Lung (tissue), 17 donors: ENCODE measurements at places on chromosomes 1 and 21.

- no peaks in the 10 kb centered on the region for H3K27me3 ChIP-seq
- H3K36me3 ChIP-seq, result no peaks in the 10 kb centered on the region
- H3K4me3 ChIP-seq, result no peak overlapping the region
Measured at GRCh38 chr1:157105988-157106812, 6.6 kb upstream of the ETV3L start.

DNA sequence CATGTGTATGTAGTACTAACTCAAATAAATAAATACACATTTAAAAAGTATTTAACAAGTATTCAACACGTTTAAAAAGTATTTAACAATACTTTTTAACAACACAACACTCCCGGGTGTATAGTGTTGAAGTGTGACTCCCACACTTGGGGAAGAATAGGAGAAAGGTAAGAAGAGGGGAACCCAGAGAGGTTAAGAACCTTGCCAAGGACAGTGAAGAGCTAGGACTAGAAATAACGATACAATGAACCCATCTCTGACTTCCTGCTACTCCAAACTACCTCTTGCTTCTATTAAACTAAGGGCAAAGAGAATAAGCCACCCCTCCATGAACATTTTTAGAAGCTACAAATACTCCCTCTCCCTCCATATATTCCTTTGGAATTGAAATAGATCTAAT lies 1.7 kb upstream of the GFI1 start:
- no peak overlapping the region for H3K27ac ChIP-seq
- no peak for DNase-seq
- H3K4me1 ChIP-seq, result peaks cover 6% of the 10 kb centered on the region
- H3K4me3 ChIP-seq, result no peak overlapping the region
- peaks cover 54% of the 10 kb centered on the region for H3K27me3 ChIP-seq
- no peaks in the 10 kb centered on the region for H3K36me3 ChIP-seq

DNA sequence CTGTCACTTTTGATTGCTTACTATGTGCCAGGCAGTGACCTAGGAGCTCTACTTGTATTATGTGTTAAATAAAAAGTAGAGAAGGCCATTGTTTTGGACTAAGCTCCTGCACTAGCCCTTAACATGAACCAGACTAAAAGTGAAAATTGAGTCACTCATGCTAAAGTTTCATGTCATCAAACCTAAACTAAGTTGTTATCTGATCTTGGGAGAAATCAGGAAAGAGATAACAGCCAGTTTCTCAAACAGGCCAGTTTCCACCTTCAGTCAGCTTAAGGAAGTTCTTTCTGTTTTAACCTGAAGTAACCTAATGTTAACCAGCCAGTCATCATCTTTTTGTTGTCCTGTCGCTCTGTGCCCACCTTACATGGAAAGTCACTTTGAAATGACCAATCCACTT lies 102.1 kb upstream of the MARK1 start:
- H3K4me3 ChIP-seq, result no peak overlapping the region
- no peak for DNase-seq
- no peaks in the 10 kb centered on the region for H3K36me3 ChIP-seq
- H3K27ac ChIP-seq, result no peak overlapping the region
- H3K4me1 ChIP-seq, result no peaks in the 10 kb centered on the region

GRCh38 chr1:167446966-167447365 lies 71.4 kb downstream of the CD247 start:
- H3K36me3 ChIP-seq, result no peaks in the 10 kb centered on the region
- DNase-seq, result no peak
- no peaks in the 10 kb centered on the region for H3K27me3 ChIP-seq
- no peak overlapping the region for H3K4me3 ChIP-seq

DNA sequence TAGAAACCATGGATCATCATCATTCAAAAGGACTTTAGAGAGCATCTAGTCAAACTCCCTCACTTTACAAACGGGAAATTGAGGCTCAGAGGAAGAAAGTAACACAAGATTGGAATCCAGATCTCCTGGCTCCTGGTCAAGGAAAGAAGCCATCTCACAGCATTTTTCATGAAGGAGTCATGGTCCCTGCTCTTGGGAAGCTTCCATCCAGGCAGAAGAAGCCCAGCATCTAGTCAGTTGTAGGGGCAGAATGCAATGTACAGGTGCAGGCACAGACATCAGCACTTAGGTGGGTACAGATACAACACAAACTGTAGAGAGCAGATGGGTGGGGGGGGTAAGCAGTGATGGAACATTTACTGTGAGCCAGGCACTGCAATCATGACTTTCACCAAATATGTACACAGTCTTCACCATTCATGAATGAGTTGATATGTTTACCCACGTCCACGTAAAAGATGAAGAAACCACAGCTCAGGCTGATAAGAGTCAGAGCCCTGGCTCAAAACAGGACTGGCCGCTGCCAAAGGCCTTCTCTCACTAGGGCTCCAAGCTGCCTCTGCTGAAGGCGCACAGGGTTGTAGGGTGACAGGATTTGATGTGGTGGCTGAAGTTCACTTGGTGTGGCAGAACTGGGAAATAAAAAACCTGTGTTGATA lies 44.0 kb downstream of the OPTC start:
- no peaks in the 10 kb centered on the region for H3K4me1 ChIP-seq
- DNase-seq, result peak; percentile 29
- H3K36me3 ChIP-seq, result no peaks in the 10 kb centered on the region
- H3K27me3 ChIP-seq, result no peaks in the 10 kb centered on the region

DNA sequence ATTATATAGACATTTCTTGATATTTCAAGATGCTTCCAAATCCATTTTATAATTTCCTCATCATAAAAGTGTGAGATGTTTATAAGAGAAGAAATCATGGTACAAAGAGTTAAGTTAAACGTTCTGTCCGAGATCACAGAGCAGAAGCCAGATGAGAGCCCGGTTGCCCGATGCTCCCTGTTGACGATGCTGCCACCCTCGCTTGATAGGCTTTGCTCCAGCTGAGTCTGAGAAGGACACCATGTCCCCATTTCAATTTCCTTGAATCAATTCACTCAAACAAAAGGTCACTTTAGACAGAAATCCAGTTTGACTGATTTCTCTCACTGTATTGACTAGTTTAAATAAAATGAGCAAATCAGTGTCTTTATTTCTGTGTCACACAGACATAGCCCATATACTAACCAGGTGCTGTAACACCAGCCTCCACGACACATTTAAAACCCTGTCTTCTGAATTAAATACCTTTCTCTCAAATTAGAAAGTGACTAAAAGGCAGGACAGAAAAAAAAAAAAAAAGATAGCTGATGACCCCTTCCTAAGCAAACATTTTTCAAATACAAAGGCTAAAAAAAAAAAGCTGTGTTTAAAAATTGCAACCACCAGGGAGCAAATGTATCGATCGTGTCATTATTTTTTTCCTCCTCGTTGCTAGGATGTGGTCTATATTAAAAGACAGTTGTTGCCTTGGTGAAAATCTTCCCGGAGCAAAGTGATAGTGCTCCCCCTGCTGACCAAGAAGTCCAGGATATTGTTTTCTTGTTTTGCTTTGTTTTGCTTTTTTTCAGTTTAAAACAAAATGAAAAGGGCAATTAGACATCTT lies 35.2 kb downstream of the DNASE2B start:
- H3K27ac ChIP-seq, result no peak overlapping the region
- no peak overlapping the region for H3K4me3 ChIP-seq
- H3K27me3 ChIP-seq, result peaks cover 7% of the 10 kb centered on the region
- peaks cover 3% of the 10 kb centered on the region for H3K4me1 ChIP-seq

DNA sequence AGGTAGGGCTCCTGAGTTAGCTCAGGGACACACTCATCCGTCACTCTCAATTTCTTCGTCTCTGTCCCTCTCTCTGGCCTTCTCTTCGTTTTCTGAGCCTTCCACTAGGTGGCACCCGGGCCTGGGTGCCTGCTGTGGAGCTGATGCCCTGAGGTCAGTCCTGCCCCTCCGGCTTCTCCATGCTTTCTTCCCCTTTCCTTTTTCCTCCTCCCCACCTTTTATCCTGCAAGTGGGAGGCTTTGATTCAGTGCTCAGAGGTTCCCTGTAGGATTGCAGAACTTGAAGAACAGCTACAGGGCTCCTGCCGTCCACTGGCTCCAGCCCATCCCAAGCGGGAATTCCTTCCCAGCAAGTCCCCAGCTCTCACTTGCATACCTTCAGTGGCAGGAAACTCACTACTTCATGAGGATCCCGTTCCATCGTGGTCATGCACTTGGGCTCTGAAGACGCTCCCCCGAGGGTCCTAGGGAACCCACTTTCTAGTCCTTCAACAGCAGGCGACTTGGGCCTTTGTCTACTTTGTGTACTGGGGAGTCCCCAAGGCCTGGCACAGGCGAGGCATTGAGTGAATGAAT lies 45.6 kb downstream of the SRRM1 start:
- peaks cover 16% of the 10 kb centered on the region for H3K4me1 ChIP-seq
- H3K4me3 ChIP-seq, result no peak overlapping the region
- H3K27ac ChIP-seq, result no peak overlapping the region
- peak; percentile 80 for DNase-seq
- H3K36me3 ChIP-seq, result no peaks in the 10 kb centered on the region
- H3K27me3 ChIP-seq, result no peaks in the 10 kb centered on the region

- peaks cover 14% of the 10 kb centered on the region for H3K27me3 ChIP-seq
- DNase-seq, result no peak
- H3K4me3 ChIP-seq, result no peak overlapping the region
Measured at GRCh38 chr1:101738475-101738874, 258.3 kb downstream of the OLFM3 start.

DNA sequence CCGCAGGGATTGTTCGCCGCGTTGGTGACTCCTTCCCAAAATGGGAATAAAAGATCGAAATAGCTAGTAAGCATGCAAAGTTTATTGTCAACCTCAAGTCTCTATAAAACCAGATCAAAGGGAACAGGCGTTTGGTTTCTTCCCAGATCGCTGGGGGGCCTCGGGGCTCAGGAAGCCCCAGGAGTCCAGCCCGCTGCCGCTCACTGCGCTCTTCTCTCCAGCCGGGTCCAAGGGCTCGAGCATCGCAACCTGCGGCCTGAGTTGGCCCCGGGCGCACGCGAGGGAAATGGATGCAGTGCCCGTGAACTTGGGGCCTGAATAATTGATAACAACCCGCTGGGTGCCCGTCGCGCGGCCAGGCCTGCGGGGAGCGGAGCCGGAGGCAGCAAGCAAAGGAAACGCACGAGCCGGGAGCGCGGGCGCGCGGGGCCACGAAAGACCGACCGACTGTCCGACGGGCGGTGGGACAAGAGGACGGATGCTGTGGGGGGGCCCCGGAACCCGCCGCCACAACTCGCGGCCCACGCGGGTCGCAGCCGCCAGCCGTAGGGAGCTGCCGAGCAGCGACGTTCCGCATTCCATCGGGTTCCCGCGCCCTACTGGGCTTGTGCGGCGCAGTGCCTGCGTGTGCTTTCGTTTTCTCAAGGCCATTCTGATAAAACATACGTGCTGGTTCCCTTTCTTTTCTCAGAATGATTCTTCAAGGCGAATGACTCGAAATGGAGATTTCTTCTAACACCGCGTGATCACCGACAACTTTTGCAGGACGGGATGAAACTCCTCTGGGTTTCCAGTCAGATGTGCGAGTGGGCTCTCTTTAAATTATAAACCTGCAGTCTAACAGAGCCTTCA lies 14.0 kb upstream of the ALX3 start:
- H3K27ac ChIP-seq, result peak overlapping the region; percentile 60
- H3K4me1 ChIP-seq, result no peaks in the 10 kb centered on the region
- peak; percentile 74 for DNase-seq

DNA sequence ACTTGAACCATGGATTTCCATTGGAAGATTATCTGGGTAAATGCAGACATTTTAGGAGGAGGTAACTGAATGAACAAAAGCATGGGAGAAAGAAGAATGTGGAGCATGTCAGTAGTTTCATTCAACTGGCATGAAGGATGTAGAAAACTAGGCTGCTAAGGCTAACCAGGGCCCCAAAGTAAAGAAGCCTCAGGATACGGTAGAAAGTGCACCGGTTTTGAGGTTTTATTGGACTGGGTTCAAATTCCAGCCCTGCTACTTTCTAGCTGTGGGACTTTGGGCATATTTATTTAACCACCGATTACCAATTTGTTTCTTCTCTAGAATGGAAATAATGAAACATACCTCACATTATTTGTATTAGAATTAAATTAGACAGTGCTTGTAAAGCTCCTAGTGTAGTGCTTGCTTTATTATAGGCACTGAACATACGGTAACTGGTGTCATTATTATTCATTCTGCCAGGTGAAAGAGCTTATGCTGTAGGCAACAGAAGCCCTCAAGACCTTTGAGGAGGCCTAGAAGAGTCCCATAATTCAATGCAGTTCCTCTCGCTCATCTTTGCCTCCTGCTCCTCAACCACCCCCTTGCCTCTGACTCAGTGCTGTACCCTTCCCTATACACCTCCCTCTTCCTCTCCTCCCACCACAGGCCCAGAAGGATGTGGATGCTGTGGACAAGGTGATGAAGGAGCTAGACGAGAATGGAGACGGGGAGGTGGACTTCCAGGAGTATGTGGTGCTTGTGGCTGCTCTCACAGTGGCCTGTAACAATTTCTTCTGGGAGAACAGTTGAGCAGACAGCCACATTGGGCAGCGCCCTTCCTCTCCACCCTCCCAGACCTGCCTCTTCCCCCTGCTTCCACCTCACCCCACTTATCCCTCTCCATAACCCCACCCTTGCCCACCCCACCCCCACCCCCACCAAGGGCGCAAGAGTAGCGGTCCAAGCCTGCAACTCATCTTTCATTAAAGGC lies 2.5 kb upstream of the CHTOP start:
- H3K4me1 ChIP-seq, result peaks cover 6% of the 10 kb centered on the region
- H3K27ac ChIP-seq, result peak overlapping the region; percentile 31
- H3K4me3 ChIP-seq, result no peak overlapping the region
- H3K36me3 ChIP-seq, result peaks cover 4% of the 10 kb centered on the region
- H3K27me3 ChIP-seq, result no peaks in the 10 kb centered on the region
- DNase-seq, result no peak

DNA sequence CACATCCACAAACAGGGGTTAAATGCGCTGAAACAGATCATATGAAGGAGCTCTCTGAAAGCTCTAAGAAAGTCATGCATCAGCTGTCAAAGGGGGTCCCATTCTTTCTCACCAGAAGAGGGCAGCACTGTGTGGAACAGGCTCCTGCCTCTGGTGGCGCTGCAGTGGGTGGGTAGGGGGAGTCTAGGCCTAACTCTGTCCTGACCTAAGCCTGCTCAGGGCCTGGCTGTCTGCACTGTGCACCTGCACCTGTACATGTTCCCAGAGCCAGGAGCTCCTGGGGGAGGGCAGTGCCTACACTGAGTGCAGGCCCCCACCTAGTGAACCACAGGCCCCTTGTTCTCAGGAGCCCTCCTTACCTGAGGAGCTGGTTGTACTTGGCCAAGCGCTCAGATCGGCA lies 16.0 kb downstream of the ENO1 start:
- DNase-seq, result peak; percentile 37
- H3K4me3 ChIP-seq, result no peak overlapping the region
- no peak overlapping the region for H3K27ac ChIP-seq
- H3K27me3 ChIP-seq, result no peaks in the 10 kb centered on the region
- no peaks in the 10 kb centered on the region for H3K4me1 ChIP-seq
- peaks cover 76% of the 10 kb centered on the region for H3K36me3 ChIP-seq

GRCh38 chr1:94808669-94809068 lies 11.5 kb upstream of the SLC44A3 start:
- DNase-seq, result no peak
- no peaks in the 10 kb centered on the region for H3K36me3 ChIP-seq
- no peak overlapping the region for H3K27ac ChIP-seq
- H3K4me1 ChIP-seq, result peaks cover 1% of the 10 kb centered on the region
- H3K27me3 ChIP-seq, result no peaks in the 10 kb centered on the region
- no peak overlapping the region for H3K4me3 ChIP-seq

GRCh38 chr1:118621839-118622238 lies 366.3 kb downstream of the TBX15 start:
- no peaks in the 10 kb centered on the region for H3K27me3 ChIP-seq
- DNase-seq, result no peak
- H3K27ac ChIP-seq, result no peak overlapping the region
- H3K4me3 ChIP-seq, result no peak overlapping the region
- H3K36me3 ChIP-seq, result no peaks in the 10 kb centered on the region
